ENCODE measurements at places on chromosomes 13 and 19.

DNA sequence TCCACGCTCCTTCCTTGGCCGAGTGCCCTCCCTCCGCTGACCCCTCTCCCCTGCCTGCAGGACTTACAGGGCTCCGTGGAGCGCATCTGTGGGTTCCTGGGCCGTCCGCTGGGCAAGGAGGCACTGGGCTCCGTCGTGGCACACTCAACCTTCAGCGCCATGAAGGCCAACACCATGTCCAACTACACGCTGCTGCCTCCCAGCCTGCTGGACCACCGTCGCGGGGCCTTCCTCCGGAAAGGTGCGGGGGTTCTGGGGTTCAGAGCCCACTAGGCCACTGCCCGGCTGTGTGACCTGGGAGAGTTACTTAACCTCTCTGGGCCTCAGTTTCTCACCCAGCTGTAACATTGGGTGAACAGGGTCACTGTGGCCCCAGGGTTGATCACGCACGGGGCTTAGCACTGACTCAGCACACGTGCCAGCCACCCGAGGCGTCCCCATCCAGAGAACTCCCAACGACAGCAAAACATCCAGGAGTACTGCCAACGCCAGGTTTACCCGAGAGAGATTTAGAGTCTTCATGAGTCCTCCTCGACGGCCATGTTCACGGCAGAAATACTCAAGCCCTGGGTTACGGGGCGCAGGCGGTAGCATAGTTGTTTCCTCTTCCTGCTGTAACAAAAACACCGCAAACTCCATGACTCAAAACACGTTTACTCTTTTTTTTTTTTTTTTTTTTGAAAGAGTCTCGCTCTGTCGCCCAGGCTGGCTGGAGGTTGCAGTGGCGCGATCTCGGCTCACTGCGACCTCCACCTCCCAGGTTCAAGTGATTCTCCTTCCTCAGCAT, 9.7 kb upstream of the SPACA4 start:
- peak; percentile 31 for DNase-seq

DNA sequence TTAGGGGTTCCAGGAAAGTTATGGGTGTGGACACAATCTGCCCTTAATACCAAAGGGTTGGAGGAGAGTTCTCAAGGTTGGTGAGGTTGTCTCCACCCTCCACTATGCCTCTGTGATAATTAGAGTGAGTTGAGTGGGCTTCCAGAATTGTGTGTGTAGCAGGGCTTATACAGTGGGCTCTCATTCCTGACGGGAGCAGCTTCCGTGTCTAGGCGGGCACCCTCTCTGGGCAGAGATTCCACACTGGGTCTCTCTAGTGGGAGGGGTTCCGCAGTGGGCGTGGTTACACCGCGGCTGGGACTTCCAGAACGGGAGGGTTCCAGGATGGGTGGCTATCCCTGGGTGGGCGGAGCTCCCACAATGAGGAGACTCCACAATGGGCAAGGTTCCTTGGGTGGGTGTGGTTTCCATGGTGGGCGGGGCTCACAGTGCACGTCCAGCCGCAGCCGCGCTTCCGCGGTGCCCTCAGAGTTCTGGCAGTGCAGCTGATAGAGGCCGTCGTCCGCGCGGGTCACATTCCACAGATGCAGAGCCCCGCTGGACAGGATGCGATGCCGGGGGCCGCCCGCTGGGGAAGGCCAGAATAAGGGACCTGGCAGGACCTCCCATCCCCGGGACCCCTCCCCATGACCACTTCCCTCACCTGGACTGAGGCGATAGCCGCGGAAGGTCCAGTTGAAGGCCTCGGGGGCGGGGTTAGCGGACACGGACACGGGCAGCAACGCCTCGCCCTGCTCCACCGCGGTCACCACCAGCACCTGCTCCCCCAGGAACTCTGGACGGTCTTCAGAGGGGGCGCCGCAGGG, 8.4 kb downstream of the NPHS1 start:
- DNase-seq = no peak

DNA sequence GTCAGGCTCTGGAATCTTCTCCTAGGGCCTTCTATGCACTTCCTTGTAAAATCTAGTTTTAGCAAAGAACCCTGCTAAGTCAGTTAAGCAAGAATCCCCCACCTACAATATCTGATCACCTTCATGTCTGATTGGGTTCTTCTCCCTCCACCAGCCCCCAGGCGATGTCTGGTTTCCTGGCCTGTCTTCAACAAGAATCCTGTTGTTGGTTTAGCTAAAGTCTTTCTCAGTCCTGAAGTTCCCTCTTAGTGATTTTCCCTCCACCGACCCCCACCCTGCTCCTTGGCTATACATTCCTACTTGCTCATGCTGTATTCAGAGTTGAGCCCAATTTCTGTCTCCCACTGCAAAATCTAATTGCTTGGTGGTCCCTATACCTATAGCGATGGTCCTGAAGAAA, 35.2 kb upstream of the SLC46A3 start:
- DNase-seq = no peak

DNA sequence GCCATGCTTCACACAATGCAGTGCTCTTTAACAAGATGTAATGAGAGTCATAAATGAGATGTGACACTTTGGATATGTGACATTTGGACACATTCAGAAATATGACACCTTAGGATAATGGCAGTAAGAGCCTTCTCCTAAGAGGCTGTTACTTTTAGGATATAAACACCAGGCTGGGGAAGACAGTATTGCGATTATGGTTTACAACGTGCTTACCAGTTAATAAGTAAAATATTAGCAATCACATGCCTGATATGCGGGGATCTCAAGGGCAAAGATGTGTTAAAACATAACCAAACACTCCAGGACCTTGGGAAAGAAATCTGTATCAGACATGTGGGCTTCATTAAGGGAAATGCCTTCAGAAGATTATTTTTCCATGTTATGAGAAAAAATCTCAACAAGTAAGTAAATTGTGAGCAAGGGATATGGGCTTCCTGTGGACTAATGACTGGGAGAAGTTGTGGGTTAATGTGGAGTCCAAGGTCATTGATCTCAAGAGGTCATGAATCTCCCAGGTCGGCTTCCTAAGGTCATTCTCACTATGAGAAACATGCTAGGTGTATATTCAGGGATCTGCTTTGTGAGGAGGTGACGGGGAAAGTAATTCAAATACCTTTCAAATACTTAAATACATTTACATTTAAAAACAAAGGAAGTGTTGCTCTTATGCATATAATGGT, 105.3 kb downstream of the STARD13 start:
- peak; percentile 74 for DNase-seq

- DNase-seq = peak; percentile 83
These were observed 24.9 kb downstream of the RCBTB1 start for GRCh38 chr13:49560270-49561061.

DNA sequence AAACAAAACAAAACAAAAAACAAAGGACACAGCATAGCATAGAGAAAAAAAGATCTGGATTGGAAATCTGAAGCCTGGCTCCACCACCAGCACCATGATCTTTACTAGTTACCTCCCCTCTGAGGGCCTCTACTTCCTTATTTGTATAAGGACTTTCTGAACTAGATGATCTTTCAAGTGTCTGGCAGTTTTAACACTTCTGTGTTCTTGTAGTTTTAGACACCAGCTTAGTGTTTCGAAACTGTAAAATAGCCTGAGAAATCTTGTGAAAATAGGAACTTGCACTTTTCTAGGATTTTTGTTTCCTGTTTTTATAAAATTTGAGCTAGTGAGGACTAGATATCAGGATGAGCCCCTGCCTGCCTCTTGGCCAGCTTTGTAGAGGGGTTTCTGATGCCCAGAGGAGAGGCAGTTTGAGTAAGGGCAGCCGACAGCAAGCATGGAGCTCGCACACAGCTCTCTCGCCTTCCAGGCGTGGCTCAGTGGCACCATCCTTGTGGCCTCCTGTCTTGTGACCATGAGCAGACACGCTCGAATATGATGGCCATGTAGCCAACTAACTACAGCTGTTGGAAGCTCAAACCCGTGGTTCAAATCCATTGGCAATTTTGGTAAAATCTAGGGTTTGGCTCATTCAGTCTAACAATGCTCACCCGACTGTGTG, 319.0 kb downstream of the KCNRG start:
- DNase-seq = no peak

- no peak for DNase-seq
These were observed 18.2 kb downstream of the C13orf46 start for GRCh38 chr13:113955691-113956090.

DNA sequence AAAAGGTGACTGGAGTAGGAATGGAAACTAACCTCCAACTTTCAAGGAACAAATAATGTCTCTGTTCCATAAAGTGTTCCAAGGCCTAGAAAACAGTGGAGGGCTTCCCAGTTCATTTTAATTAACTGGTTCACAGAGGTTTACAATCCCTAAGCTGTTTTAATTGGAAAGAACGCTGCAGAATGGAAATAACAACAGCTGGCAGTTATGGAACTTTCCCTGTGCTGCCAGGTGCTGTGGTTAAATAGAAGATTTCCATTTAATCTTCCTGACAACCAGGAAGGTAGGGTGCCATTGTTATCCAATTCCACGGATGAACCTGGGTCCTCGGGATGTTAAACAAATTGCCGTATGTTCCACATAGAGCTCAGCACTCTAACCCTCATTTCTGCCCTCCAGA, 22.2 kb upstream of the PEG3 start:
- no peak for DNase-seq

DNA sequence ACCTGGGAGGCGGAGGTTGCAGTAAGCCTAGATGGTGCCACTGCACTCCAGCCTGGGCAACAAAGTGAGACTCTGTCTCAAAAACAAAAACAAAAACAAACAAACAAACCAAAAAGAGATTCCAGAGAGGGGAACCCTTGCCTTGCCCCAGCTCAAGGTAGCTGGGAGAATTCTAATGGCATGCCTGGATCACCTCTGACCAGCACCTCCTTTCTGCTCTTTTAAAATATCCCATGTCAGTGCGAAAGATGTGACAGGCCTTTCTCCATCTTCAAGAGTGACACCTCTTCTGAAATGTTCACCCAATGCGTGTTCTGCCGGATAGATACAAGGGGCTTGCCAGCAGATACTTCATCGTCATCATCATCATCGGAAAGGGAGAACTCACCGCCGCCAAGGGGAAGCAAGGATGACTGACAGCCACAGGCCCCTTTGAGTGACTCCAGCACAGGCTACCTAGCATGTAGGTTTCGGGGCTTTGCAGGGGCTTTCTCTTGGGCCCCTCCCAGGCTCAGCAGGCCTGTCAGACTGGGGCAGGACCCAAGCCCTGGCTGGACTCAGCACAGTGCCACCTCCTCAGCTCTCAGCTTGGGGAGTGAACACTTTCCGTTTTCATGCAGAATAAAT, 18.9 kb upstream of the LRP3 start:
- DNase-seq = no peak

DNA sequence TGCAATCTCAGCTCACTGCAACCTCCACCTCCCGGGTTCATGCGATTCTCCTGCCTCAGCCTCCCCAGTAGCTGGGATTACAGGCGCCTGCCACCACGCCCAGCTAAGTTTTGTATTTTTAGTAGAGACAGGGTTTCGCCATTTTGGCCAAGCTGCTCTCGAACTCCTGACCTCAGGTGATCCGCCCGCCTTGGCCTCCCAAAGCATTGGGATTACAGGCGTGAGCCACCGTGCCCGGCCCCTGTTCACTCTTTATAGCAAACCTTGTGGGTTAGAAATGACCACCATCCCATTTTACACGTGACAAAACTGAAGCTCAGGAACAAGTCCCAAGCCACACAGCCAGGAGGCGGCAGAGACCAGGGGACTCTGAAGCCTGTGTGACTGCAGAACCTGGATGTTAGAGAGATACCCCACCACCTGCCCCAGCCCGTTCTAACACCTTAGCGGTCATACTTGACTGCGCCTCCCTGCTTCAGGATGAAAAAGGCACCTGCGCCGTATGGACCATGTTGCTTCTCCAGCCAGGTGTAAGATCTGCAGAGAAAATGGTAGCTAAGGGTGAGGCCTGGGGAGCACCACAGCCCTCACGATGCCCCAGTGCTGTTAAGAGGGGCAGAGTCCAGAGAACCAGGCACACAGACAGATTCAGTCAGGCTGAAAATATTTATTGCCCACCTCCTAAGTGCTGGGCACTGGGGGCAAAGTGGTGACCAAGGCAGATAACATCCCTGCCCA, 3.6 kb downstream of the DMAC2 start:
- DNase-seq = no peak

DNA sequence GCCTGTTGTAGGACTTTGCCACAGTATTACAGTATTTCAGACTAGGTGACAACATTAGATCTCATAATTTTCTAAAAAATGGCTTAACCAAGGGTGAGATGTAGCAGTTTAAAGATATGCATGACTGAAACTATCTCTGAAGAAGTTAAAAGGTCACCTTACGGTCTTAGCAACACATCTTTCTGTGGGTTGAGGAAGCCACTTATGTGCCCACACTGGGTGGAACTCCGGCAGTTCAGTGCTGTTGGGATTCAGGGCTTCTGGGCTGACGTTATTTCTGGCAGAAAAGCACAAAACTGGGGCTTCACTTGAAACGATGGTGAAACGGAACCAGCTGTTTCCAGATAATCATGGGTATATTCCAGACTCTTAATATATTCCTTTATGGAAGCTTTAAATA, 697.3 kb downstream of the PCDH9 start:
- DNase-seq = no peak

DNA sequence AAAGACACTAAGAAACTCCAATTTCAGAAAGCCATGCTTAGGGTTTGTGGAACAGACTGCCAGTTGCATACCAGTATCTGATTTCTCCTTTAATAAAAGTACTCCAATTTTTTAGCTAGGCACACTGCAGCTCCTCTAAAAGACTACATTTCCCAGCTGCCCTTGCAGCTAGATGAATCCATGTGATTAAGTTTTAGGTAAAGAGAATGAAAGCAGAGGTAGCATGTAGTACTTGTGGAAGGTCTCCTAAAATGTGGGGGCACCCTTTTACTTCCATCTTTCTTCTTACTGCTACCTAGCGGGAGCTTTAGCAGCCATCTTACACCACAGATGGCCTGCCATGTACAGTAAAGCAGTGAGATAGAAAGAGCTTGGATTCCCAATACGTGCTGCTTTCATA, 33.0 kb upstream of the TSC22D1 start:
- DNase-seq = no peak

DNA sequence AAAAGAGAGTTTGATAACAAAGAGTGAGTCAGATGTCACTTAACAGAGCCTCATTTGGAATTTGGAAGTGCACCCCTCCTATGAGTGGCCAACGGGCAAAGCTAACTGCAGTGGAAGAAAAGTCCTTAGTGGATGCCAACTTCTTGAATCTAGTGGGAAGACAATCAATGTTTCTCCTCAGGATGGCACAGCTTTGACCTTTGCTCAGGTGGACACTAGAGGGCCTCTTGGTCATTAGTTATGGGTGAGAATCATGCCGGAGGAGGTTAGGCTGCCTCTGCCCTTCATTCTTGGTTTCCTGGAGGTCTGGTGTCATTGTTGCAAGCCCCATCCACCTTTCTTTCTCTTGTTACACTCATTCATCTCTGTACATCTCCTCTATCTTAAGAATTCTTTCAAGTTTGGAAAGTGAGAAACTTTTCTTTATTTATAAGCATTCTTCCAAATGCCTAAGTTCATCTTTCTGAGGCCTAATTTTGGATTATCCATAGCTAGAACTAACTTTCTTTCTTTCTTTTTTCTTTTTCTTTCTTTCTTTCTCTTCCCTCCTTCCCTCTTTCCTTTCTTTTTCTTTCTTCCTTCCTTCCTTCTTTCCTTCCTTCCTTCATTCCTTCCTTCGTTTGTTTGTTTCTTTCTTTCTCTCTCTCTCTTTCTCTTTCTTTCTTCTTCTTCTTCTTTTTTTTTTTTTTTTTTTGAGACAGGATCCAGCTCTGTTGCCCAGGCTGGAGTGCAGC, 327.2 kb upstream of the TSHZ3 start:
- DNase-seq = no peak
